ENCODE measurements at places on chromosomes 16 and 17.

DNA sequence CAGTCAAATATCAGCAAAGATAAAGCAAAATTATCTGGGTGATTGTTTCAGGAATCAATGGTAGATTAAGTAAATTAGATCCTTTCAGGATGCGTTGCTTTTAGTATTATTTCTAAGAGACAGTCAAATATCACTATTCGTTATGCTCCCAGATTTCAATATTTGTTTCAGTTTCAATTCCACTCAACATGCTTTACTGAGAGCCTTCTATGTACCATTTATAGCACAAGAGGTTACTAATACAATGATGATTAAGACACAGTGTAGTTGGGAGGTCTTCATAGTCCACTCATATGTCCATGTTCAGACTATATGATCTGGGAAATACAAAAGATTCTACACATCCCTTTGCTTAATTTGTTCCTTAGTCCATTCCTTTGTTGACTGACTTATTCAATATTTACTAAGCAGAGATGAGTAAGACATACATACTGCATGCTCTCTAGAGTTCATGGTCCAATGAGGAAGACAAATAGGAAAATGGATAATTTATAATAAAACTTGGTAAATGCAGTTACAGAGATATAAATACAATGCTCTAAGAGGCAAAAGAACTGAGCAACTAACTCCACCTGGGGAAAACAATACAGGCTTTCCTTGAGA is 88.2 kb upstream of the NOG start:
- DNase-seq: no peak

DNA sequence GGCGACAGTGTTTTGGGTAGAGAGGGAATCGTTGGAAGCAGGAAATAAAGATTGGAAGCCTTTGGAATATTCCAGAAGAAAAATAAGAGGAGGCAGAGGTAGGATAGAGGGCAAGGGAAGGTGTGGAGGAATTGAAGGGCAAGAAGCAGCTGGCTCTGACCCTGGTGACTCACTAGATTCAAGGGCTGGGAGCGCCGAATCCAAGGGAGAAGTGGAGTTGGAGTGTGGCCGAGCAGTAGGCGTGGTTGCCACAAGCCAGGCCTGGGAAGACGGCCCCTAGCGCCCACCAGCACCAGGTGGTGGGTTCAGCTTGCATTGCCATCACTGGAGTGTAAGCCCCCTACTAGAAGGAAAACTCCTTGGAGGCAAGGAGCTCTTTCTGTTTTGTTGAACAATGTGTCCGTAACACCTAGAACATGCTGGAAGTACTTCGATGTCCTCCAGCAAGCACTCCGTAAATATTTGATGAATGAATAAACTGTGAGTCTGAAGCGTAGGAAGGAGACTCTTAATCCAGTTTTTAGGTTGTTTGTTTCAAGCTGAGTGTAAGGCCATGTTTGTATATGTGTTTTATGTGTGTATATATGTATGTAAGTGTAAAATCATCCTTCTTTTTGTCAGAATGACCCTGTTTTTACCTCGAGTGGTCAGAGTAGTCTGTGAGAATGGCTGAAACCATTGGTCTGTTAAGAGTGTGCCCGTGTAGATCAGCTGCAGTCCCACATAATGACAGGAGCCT is 139.5 kb downstream of the CMIP start:
- DNase-seq: no peak

DNA sequence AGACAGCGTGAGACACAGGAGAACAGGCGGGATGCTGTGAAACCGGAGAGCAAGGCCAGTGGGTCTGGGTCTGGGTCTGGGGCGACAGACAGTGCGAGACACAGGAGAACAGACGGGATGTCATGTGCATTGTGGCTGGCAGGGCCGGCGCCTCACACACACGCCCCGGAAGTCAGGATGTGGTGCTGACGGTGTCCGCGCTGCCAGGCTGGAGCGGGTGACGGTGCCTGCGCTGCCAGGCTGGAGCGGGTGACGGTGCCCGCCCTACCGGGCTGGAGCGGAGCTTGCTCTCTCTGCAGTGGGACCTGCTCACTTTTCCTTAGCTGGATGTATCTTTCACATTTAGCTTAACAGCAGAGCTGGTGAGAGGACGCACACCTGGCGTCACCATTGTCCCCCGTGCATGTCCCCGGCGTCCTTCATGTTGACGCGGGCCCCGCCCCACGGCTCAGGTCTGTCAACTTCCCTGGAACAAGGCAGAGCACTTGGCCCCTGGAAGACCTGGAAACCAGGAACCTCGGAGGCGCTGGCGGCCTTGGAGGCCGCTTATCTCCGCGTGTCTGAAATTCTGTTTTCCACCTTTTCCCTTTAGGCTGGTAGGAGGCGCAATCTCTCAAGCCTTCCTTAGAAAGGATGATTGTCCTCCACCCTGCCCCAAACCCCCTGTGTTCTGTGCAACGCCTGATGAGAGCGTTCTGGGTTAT is 43.0 kb upstream of the ZNF750 start:
- DNase-seq: no peak

DNA sequence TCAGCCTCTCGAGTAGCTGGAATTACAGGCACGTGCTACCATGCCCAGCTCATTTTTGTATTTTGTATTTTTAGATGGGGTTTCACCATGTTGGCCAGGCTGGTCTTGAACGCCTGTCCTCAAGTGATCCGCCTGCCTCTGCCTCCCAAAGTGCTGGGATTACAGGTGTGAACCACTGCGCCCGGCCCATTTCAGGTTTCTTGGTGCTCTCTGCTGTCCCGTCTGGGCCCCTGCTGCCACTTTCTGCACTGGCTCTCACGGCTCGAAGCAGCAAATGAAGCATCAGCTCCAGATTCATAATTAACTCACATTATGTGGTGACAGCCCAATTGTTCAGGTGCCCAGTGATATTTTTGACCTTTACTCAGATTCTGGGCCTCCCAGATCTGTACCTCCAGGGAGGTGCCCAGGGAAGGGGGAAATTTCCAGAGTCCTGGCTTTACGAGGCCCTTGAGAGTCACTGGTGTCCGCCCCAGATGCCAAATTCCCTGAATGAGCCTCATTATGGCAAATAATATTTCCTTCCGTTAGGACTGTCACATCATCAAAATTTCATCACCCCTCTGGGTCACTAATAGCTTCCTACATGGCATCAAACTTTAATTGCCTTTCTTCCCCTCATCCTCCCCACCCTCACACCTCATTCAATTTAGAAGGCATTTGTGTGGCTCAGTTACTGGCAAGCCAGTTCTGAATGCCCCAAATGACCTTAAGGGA is 9.0 kb downstream of the SDK2 start:
- no peak for DNase-seq

- no peak for DNase-seq
Observed at GRCh38 chr17:28982131-28982793, 23.6 kb downstream of the SEZ6 start.

- DNase-seq: no peak
Observed at GRCh38 chr17:62627219-62627903, at the start of gene MRC2. Gene MRC2 (plus strand): TSS chr17:62627670. CDS start chr17:62627803, 133 bp downstream.

DNA sequence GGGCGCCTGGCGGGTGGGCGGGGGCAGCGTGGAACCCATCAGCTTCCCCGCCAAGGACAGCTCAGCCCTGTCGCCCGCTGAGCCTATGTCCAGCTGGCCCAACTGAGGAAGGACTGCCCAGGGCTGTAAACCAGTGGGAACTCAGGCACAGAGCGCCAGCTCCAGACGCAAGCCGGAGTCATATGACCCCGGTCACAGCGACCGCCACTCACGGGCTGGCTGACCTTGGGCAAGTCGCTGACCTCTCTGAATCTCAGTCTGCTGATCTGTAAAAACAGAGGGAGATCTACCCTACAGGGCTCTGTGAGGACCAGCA is 170.0 kb downstream of the C16orf78 start:
- DNase-seq: no peak

DNA sequence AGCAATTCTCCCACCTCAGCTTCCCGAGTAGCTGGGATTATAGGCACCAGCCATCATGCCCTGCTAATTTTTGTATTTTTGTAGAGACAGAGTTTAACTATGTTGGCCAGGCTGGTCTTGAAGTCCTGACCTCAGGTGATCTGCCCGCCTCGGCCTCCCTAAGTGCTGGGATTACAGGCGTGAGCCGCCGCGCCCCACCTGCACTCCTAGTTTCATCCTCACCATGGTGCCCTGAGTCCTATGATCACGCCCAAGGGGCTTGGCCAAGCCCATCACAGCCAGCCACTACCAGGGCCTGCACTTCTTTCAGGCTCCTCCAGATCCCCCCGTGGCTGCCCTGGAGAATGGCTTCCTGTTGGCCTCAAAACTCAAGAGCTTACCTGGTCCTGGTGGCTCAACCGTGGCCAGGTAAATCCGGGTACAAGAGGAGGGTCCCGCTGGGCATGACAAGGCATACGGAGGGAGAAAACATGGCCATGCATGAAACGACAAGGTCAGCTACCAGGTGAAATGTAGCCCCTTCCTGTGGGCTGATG is 20.4 kb upstream of the TFAP4 start:
- no peak for DNase-seq

DNA sequence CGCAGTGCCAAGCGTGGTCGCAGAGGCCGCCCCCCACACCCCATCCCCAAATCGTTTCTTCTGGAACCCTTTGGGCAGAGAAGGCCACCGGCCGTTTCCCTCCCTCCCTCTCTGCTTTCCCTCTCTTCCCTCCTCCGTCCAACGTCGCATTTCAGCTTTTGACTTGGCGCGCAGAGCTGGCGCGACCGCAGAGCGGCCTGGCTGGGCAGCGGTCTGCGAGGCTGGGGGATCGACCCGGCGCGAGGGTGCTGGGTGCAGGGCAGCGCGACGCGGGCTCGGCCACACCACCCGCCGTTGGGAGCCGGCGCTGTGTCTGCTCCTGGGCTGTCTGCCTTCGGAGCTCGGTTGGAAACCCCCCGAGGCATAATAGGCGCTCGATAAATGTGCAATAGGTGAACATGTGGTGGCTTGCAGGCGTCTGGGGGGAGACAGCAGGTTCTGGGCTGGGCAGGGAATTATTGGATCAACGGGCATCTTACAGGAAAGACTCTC is 2.8 kb upstream of the NTN3 start:
- no peak for DNase-seq

DNA sequence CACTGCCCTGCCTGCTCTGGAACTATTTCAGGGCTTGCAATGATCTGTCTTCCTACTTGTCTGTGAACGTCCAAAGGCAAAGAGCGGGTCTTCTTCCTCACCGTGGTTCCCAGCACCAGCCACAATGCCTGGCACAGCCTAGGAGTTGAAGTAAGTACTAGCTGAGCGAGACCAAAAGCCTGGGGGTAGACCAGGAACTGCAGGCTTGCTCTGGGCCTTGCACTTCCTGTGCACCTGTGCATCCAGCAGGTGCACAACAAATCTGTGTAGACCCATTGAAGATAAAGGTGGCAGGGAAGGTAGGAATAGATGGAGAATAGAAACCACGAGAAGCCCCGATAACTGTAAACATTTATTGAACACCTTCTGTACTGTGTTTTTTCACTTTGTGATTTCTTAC is 4.6 kb downstream of the FAM171A2 start:
- no peak for DNase-seq

DNA sequence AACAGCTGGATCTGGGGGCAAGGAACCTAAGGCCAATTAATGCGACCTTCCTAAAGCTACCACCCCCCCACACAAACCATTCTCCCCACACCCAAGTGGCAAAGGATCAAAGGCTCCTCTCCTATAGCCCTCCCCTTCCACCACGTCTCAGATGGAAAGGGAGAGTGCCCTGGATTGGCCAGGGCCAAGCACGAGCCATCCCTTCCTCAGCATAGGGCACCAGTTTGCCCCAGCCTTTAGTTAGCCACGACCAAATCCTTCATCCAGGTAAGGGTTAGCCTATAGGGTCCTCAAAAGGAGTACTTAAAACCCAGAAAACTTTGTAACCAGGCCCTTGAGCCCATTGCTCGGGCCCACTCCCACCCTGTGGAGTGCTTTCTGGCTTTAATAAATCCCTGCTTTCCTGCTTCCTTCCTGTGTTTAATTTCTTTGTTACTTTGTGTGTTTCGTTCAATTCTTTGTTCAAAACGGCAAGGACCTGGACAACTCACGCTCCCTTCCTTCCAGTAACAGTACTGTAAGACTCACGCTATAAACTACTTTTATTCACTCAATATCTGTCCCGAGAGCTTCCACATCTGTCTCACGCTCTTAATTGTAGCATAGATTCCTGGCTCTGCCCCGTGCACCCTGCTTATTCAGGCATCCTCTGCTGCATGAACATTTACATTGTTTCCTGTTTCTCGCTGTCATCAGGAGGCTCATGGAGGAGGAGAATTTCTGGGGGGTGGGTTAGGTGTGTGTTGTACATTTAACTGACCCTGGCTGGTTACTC is 62.3 kb downstream of the TNFRSF13B start:
- DNase-seq: no peak

DNA sequence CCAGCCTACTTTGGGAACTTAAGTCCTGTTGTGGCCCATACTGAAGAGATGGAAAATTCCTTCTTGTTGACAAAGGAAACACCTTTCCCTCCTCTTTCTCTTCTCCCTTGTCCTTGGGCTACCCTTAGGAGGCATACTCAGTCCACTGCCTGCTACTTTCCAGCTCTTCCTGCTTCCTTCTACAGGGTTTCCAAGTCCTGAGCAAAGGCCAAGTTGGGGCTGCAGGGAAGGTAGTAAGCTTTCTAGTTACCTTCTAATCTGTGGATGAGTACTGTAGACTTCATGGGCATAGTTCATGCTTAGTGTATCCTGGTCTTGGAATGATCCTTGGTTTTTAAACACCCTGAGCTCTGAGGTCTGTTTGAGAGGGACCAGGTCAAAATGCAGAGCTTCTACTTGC is 299.2 kb upstream of the MAF start:
- DNase-seq: no peak

- DNase-seq: no peak
Observed at GRCh38 chr16:5323284-5324141, 225.9 kb upstream of the EEF2KMT start.

- no peak for DNase-seq
Observed at GRCh38 chr17:80008383-80008840, 27.3 kb downstream of the TBC1D16 start.

DNA sequence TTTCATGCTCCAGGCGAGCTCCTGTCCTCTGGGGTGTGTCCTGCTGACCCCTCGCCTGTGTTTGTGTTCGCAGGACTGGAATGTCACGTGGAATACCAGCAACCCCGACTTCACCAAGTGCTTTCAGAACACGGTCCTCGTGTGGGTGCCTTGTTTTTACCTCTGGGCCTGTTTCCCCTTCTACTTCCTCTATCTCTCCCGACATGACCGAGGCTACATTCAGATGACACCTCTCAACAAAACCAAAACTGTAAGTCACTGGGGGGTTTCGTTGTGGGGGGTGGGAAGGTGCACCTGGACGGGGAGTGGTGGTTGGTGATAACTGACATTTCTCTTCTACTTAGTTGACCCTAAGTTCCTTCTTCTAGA is 58.3 kb downstream of the ABCC1 start:
- DNase-seq: no peak

DNA sequence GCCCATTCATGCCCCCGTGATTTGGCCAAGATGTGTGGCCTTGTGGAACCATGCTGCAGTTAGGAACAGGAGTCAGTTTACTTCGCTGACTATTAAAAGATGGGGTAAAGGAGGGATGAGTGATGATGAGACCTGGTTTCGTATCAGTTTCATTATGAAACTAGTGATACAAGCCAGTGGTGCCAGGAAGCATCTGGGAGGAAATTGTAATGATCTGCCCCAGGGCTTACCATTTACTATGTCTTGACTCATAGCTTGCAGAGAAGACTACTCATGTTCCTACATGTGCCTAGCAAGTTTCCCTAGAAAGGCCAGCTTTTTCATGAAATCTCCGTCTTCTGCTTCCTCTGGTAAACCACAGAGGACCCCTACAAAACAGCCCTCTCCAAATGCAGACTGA is 23.2 kb downstream of the CDH3 start:
- DNase-seq: no peak

Measured in AG04449 (cell line).